ENCODE measurements at places on chromosomes 3 and 15.

- DNase-seq, result peak; percentile 43
Observed at GRCh38 chr3:149808209-149808829, 4.7 kb upstream of the RNF13 start.

DNA sequence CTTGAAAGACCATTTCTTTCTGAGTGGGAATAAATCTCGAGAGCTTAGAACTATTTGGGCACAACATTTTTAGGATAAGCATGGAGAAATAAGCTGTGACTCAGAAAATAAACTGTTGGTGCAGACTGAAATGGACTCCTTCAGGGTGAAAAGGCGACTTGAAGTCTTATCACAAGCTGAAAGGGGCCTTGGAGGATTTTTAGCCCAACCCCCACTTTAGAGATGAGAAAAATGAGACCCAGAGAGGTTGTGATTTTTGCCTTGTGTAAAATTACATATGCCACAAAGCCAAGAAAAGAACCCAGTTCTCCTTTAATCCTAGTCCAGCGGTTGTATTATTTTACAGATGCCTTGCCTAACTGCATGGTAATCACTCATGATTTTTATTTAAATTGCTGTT is 1.5 kb downstream of the ATP1B3 start:
- DNase-seq, result no peak

DNA sequence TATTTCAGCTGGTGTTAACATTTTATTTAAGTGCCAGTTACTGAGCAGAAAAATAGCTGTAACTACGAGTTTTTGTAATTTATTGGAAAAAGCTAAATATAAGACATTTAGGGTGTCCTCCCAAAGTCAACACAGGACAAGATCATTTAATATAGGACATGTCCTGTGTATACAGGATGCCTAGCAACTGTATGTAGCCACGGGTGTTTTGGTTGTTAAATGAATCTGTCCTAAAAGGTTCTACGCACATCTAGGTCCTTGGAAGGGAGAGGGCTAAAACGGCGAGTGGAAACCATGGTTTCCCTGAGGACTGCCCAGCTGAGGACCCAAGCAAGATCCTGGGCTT is 565 bp upstream of the ZNF621 start:
- DNase-seq, result no peak

DNA sequence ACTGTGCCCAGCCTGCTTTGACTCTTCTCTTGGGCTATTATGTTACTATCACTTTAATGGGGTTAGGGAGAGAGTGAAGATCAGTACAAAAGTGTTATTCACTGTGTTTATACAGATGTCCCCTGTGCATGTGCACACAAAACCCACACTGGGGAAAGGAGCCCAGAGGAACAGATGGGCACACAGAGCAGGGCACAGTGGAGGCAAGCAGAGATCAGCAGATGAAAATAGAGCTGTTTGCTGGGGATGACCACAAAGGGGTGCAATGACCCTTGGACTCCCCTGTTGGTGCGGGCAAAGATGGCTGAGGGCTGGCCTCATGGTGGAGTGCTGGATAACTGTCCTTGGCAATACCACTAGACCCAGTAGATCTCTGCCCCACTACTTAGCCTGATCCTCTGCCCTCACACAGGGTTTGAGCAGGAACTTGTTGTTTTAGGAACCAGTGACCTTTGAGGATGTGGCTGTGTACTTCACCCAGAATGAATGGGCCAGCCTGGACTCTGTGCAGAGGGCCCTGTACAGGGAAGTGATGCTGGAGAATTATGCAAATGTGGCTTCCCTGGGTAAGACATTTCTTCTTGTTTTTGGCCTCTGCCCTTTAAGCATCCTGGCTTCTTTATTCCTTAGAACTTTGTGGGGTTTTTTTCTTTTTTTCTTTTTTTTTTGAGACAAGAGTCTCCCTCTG is 5.3 kb downstream of the ZNF620 start:
- DNase-seq, result no peak

DNA sequence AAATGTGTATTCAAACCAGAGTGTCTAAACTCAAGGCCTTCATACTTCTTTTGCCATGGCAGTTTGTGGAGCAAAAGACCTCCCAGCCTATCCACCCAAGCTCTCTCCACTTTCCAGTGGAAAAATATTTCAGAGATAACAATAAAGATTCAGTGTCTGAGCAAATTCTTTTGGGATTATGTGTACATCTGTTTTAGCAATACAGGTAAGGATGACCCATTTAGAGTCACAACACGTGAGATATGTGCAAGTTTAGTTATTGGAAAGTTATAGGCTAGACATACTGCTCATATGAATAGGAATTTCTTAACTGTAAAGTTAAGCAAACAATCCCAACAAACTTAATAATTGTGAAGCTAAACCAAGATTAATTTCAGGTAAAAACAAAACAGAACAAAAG is 174.5 kb upstream of the LRIG1 start:
- DNase-seq, result no peak

DNA sequence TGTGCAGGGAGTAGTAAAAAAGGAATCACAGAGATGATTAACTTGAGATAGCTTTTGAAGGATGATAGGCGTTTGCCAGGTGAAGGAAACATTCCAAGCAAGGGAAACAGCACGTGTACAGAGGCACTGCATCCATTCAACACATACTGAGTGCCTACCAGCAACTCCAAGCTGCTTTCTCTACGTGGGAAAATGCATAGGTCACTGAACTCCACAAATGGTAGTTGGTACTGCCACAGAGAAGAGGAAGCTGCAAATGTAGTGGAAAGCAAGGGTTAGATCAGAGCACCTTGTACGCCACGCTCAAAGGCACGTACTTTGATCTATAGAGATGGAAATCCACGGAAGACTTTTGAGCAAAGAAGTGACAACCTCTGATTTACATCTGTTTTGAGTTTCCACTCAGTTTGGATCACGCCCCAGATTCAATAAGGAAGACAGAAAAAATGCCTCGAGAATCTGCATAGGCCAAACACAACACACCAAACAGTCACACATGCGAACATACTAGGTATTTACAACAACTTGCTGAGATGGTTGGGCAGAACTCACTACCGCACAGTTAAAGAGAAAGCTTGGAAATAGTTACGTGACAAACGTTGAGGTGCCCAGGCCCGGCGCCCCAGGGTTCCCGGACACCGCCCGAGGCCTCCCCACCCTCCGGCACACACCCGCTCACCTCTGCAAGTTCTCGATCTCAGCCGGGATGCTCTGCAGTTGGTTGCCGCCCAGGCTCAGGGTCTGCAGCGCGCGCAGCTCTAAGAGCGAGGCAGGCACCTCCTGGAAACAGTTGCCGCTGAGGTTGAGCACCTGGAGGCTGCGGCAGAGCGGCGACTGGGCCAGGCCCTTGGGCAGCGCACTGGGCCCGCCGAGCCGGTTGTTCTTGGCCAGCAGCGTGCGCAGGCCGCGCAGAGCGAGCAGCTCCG is 826 bp downstream of the LRRC58 start:
- DNase-seq, result peak; percentile 51

GRCh38 chr3:196868297-196868661 is 559 bp downstream of the SENP5 start:
- no peak for DNase-seq

GRCh38 chr3:148379763-148380382 is 317.8 kb upstream of the AGTR1 start:
- no peak for DNase-seq

DNA sequence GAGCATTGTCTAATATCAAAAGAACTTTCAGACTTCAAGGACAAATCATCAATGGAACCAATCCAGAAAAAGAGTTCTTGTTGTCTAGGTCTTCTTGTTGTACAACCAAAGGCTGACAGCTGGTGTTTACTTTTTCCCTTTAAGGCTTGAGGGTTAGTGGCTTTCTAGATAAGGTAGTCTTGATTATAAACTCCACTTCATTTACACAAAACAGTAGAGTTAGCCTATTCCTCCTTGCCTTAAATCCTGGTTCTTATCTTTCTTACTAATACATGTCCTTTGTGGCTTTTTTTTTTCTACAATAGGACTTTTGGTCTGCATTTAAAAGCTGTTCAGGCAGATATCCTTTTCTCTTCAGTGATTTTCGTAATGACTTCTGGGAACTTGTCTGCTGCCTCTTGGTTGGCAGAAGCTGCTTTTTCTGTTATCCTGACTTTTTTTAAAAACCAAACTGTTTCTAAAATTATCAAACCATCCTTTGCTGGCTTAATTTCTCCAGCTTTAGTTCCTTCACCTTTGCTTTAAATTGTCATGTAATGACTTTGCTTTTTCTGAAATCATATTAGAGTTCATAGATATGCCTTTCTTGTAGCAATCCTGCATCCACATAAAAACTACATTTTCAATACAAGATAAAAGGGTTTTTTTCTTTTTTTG is 44.8 kb downstream of the STRIT1 start:
- DNase-seq, result no peak

DNA sequence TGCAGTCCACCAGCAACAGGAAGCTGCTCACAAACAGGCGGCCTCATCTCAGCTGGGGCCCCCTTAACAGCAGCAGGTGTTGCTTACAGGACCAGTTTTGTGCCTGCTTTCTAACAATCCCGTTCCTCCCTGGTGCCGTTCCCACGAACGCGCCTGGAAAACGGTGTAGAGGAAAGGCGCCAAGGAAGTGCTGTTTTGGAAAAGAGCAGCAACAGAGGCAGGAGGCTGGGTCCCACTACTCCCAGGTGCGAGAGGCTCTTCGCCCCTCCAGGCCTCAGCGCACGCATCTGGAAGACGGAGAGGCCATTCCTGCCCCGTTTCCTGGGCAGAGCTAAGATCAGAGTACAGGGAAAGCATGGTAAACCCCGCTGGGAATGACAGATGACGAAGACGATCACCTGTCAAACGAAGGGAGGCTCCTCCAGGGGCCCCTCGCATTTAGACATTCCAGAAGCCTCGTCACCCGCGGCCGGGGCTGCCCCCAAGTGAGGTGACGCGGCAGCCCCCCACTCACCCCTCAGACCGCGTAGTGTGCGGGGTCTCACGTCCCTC is 603 bp downstream of the SCAPER start:
- DNase-seq, result no peak

DNA sequence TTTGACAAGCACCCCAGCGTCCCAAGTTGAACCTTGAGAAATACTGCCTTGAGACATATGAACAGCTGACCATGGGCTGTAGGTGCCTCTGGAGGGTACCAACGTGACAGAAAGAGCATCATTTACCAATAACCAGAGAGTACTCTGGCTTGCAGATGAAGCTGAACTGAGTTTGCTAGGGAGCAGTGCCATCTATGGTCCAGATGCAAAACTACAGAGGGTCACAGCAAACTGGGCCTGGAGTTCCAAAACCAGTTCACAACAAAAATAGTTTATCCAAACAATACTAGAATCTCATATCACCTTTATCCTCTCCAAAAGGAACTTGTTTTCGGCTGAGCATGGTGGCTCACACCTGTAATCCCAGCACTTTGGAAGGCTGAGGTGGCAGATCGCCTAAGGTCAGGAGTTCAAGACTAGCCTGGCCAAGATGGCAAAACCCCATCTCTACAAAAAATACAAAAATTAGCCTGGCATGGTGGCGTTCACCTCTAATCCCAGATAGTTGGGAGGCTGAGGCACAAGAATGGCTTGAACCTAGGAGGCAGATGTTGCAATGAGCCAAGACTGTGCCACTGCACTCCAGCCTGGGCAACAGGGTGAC is 69.3 kb downstream of the CHAC1 start:
- DNase-seq, result peak; percentile 12

- DNase-seq, result no peak
Observed at GRCh38 chr15:99445272-99445850, 120.4 kb upstream of the MEF2A start.

GRCh38 chr15:36707884-36708435 is 128.5 kb downstream of the CDIN1 start:
- DNase-seq, result no peak
